Cortex of kidney (tissue), 1 donor: ENCODE measurements at places on chromosomes 3 and 15.

DNA sequence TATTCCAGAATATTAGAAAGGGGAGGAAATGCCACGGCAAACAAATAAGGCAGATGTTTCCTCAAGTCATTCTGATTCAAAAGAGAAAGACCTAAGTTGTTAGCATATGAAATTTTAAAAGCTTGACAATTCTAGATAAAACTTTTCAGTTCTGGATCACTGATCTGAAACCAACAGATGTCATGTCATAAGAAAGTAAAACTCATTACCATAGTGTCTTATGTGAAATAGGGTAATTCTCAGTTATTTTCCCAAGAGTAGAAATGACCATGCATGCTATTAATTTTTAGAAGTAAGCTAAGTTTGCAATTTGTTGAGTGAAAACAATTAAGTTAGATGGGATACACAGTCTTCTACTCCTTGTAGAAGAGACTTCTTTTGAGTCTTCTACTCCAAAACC, 630.3 kb downstream of the NAALADL2 start:
- DNase-seq: no peak

GRCh38 chr15:67335534-67336222, 81.1 kb downstream of the IQCH start:
- DNase-seq: no peak

GRCh38 chr3:194301730-194302129, 49.4 kb downstream of the CPN2 start:
- no peak for DNase-seq

- no peak for DNase-seq
Observed at GRCh38 chr3:105401691-105402149, 35.0 kb downstream of the ALCAM start.

DNA sequence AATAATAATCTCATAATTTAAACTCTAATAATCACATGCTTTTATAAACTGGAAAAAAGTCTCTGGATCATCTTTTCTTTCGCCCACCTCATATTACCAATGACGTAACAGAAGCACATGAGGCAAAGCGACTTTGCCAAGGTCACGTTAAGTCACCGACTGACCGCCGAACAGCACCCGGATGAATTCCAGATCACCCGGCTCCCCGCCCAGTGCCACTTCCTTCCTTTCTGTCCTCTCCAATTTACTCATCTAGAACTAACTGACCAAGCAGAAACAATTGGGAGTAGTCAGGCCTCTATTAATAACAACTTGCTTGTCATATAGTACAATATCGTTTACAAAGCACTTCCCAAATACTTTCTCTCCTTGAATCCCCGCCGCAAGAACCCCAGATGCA, 21.1 kb downstream of the FGF12 start:
- DNase-seq: no peak

DNA sequence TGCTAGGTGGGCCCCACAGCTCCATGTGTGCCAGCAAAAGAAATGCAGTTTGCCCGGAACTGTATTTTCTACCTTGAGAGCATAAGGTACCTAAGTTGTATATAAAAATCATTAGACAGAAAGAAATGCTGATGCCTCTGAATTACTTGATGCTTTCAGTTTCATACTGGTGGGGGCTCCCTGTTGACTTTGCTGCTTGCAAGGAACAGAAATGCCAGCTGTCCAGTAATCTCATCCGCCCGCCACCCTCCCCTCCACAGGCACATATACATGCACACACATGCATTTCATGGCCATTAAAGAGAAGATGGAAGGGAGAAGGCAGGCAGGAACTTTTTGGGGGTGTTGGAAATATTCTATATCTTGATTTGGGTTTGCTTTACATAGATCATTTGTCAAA, 38.4 kb downstream of the LIMD1 start:
- no peak for DNase-seq

DNA sequence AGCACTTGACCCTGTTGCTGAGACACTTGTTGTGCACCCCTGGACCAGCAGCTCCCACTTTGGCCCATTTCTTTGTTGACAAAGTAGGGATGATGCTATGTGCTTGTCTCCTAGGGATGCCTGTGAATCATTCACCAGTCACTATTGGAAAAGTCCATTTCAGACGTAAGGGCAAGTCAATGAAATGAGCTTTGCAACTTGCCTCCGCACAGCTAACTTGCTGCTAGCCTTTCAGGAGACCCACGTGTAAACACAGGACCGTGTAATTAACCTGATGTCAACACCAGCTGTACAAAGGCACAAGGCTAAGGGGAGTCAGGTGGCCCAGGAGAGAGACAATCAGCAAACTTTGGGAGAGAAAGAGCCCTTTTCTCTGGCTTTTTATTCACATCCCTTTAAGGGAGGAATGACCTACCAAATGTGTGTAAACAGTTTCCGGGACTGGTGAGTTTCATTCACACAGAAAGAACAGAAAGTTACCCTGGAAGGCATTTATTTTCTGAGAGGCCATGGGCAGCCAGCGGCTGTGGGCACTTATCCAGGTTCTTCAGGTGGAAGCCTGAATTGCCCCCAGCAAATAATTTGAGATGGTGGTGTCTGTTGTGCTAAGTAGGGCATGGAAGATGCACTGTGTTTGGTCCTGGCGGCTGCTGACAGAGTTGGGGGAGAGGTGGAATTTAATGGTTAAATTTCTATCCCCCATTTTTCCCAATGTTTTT, 54.0 kb downstream of the TIPARP start:
- DNase-seq: no peak

- no peak for DNase-seq
Observed at GRCh38 chr15:52158084-52158765, 33.0 kb downstream of the GNB5 start.

- DNase-seq: no peak
Observed at GRCh38 chr3:142159083-142159740, 9.9 kb upstream of the TFDP2 start.

DNA sequence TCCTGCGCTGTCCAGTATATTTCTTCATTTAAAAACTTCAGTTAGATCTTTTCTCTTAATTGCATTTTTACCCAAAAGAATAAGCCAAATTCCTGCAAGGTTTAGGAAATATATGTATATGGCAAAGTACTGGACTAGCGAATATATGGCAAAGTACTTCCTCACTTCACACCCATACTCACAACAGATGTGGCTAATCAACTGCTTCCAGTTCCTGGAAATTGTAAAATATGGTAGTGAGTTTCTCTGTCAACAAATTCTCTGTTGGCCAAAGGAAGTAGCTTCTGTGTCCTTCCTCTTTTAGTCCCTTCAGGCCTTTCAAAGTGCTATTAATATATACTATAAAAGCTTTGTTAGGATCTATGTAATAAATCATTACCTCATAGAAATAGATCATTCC, 22.0 kb downstream of the GPR15 start:
- DNase-seq: no peak

GRCh38 chr15:83209333-83209732, 1.7 kb upstream of the HDGFL3 start:
- DNase-seq: no peak

GRCh38 chr3:183827809-183828537, 2.6 kb upstream of the MAP6D1 start:
- no peak for DNase-seq

DNA sequence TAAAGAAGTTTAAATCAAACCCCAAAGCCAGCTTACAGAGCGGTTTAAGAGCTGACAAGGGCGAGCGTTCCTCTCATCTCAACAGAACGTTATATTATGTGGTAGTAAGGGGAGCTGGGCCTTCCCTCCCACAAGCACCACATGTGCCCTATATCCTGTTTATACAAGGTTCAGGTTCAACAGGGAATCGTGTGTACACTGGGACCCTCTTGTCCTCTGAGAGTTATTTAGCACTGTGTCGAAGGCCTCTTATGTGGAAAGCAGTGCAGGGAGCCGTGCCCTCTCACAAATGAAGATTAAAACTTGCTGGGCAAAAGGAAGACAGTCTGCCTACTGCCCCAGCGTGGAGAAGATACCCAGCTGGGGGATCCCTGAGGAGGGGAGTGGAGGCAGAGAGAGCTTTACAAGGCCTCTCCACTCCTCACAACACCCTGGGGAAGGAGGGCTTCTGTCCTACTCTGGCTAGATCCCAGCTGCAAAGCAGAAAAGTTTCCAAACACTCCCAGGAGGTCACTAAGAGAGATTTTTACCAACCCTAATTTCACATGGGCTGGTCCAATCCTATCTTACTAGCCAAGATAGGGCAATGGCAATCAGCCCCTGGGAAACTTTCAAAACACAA, 2.9 kb downstream of the TLE3 start:
- DNase-seq: no peak

DNA sequence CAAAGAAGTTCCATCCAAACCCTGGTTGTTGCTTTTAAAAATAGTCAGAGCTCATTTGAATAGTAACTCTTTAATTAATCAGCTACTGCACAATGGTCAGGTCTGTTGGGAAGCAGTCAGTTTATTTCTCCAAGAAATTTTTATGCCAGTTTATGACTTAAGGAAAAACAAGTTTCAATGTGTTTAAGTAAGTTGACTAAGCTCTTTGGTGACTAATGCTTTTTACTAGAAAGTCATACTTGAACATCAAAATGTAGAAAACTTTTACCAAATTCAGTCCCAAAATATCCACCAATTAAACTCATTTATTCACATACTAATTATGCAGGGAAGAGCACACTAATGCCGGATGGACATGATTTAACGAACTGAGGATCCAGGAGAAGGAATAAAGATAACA, 22.1 kb downstream of the PRICKLE2 start:
- DNase-seq: no peak
